ENCODE measurements at places on chromosomes 12 and 14.

- DNase-seq: no peak
These were observed 988 bp upstream of the TMEM263 start for GRCh38 chr12:106954462-106955376.

- DNase-seq: no peak
These were observed 2.1 kb upstream of the UBC start for GRCh38 chr12:124916374-124917134.

DNA sequence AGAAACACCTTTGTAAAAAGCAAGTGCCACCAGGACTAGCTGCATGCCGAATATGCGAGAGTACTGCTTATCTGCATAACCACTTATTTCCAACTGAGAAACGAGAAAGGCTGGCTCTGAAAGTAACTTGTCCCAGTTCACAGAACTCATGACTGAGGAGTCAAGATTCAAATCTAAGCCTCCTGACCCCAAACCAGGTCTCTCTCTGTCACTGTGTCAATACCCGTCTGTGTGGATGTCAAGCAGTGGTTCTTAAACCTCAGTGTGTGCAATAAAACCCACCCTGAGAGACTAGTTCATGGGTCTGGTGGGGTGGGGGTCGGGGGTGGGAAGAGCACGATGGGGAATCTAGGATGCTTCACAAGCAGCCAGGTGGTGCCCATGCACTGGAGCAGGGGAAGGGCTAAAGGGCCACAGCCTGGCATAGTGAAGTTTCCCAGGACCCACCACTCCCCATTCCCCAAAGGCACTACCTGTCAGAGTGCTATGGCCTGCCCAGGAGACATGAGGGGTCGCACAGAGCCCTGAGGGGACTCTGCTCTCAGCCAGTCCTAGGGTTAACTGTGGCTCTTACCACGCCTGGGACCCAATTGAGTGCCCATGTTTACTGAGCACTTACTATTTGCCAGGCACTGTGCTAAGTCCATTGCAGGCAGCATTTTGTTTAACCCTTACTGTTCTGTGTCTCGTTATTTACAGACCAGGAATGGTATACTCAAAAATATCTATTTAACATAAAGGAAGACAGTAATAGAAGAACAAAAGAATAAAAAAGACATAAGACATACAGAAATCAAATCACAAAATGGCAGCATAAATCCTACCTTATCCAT lies 33.4 kb upstream of the PNMA1 start:
- no peak for DNase-seq

GRCh38 chr12:92593734-92594402 lies 108.9 kb upstream of the PLEKHG7 start:
- peak; percentile 80 for DNase-seq

GRCh38 chr12:106599302-106599701 lies 16.5 kb downstream of the RFX4 start:
- DNase-seq: no peak

- DNase-seq: no peak
These were observed 58.5 kb upstream of the PLXNC1 start for GRCh38 chr12:94089891-94090290.

DNA sequence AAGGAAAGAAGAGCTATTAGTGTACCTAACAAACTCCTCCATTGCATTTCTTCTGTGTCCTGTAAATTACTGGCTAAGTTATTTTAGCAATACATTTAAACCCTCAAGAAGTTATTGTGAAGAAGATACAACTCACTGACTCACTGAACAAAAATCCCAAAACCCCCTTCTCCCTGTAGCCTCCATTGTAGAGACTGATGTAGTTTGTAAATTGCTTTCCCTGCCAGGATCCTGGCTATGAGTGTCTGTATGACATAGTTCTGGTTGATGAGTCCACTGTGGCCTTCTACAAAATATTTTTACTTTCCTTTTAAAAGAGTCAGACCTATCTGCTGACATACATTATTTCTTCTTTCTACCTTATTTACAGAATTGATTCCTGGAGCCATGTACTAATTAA lies 155.6 kb downstream of the SLC6A15 start:
- no peak for DNase-seq

DNA sequence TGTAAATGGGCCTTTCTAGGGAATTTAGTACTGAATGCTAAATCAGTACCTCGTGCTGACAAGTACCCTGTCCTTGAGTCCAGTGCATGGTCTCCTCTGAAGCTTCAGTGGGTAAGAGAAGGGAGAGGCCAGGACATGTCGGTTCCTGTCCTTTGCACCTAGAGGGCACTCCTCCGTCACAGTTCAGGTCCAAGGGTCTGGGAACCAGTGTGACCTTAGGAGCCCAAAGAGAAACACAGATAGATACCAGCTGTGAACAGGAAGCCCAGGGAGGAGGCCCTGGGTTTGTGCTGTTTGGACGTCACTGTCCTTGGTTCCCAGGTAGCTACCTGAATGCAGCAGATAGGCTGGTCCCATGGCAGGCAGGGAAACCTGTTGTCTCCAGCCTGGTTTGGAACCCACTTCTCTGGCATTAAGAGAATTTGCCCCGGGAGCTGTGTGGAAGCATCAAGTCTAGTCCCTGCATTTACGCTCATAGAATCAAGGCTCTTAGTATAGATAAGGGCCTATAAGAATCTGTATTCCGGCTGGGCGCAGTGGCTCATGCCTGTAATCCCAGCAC lies 3.9 kb upstream of the FGF23 start:
- DNase-seq: no peak

GRCh38 chr12:93856611-93857010 lies 179.4 kb downstream of the CRADD start:
- no peak for DNase-seq

GRCh38 chr12:6697584-6698351 lies 2.8 kb downstream of the PIANP start:
- DNase-seq: no peak

DNA sequence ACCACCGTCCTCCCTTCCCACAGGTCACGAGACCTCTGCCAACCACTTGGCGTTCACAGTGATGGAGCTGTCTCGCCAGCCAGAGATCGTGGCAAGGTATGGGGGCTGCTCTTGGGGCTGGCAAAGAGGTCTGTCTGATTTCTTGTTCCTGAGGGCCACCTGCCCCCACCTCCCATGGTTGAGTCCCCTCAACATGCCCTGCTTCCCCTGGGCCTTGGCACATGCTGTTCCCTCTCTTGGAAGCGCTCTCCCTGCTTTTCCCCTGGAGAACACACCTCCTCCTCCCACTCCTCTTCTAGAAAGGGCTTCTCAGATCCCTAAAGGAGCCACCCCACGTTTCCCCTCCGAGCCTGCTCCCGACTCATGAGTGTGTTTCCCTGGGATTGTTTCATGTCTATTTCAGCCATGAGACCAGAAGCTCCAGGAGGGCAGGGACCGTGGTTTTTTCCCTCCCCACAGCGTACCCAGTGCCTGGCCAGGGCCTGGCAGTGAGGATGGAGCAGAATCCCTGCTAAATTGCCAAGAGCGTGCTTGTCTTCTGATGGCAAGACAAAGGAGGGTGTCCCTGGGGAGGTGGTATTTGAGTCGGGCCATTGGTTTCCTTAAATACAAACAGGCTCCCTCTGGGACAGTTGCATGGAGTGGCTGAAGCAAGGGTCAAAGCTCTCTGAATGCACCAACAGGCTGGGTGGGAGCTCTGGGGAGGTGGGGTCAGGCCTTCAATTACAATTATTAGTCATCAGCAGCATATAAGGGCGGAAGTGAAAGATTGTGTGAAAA lies 34.1 kb downstream of the CYP46A1 start:
- DNase-seq: no peak

DNA sequence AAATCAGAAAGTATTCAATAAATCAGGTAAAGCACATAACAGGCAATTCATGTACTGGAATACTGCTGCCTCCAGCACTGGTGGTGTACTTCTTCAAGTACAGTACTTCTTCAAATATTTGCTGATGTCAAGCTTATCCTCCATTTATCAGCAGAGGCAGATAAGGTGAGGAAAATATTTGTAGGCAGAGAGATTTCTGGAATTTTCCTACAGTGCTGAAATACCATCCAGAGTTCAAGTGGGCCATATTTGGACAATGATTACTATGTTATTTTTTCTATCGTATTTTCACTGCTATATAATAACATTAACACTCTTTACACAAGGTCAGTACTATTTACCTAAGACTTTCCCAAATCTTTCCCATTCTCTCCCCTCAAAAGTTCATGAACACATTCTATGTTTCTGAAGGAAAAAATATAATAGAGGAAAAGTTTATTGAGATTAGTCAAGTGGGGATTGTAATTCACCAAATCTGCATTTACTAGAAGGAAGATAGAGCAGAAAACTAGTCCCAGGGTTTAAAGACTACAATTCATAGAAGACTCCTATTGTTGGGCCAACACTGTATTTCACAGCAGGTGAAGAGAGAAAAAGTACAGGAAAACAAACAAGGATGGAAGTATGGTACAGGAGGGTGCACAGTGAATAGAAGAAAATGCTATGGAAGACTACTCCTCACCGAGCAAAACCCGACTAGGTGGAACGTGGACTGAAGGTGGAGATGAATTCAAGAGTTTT lies 141.1 kb downstream of the PAWR start:
- no peak for DNase-seq

DNA sequence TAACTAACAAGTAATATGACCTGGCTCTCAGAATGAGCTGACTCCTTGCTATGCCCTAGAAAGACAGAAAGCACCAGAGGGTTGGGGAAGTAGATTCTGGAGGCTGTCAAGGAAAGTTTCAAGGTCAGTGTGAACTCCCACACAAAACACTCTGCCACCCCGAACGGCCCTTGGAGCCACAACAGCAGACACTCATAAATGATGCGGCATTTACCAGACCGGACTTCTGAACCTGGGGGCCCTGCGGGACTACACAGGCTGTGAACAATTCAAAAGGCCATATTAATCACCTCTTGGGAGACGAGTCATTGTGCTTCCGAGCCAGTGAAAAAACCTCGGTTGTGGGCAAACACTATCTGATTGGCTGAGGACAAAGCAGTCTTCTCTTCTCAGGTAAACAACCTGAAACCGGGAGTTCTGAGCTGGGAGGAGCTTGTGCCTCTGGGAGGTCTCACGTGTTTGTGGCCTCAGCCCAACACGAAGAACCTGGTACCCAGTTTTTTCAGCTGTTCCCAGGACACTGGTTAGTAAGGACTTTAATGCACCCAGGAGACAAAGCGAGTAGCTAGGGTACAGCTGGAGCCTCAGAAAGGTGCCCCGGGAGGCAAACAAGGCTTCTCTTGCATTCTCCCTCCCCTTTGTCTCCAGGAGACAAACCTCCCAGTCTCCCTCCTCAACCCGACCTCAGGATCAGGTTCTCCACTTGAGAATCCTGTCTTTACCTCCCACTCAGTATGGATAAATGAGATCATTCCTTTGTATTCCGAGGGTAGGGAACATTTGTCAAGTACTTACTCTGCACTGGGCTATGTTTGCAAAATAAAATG lies 35.3 kb downstream of the VWF start:
- DNase-seq: no peak

DNA sequence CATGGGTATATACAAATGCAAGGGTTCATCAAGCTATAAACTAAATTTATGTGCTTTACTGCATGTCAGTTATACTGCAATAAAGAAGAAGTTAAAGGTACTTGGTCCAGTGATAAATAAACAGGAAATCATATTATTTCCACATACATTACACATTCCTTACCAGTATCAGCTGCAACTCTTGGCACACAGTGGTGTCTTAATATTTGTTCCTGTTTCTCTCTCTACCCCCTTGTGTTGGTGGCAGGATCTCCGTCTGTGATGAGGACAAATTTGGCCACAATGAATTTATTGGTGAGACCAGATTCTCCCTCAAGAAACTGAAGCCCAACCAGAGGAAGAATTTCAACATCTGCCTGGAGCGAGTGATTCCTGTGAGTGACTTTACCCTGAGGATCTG lies 19.2 kb upstream of the OAS1 start:
- DNase-seq: no peak

GRCh38 chr12:53190108-53190729 lies 9.5 kb upstream of the CSAD start:
- no peak for DNase-seq

DNA sequence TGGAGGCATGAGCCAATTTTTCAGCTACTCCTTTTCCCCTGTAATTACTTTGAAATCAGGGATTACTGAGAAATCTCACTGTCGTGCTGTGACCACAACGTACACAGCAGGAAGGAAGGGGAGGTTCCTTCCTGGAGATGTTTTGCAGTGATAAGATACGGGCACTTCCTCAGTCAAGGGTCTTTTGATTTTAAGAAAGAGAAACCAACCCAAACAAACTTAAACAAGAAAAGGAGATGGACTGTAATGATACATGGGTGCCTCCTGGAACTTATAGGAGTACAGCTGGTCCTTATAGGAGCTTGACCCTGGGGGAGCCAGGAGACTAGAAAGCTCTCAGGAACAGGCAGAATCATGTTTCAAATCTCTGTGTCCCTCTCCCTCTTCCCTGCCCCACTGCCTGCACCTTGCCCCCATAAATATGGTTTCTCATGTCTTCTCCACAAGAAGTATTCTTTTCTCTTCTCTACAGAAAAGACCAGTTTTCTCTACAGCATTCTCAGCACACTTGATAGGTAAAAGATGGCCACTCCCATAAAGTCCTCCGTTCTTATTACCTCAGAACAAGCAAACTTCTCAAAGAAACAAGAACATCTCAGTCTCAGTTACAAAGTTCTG lies 281.1 kb upstream of the AMIGO2 start:
- DNase-seq: peak; percentile 31

GRCh38 chr14:77305696-77306095 lies 15.0 kb downstream of the POMT2 start:
- no peak for DNase-seq

DNA sequence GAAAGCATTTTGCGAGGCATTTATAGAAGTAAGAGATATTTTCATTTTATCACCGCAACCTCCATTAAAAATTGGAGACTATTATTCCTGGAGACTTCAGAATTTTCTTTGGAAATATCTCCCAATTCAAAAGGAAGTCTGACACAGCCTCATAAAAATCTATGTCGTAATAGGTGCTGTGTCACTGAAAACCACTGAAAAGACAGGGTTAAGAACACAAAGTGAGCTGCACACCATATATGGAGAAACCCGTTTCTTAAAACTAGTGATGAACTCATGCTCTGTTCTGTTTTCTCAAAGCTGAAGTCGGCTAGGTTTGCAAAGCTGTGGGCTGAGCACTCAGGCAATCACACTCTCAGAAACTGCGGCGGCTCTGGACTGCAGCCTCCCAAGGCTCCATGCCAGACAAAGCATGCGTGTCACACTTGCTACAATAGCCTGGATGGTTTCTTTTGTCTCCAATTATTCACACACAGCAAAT lies at the start of gene GLIPR1:
TSS of gene GLIPR1 (plus strand) at position 287 of the 481 bp plus-strand sequence. CDS start at position 413, 126 bp downstream.
- DNase-seq: peak; percentile 35

DNA sequence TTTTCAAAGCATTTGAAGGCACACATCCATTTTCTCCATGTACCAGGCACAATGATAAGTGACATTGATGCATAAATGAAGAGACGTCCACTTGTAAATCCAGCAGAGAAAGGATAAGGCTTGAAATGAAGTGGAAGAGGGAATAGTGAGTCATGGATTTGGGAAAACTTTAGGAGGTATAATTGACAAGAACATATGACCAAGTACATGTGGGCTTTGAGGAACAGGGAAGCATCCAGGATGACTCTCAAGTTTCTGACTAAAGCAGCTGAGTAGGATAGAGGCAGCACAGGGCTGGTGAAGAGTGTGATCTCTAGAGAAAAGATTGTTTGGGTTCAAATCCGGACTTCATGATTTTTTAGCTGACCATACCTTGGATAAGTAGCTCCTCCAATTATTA lies 43.6 kb upstream of the SYT1 start:
- DNase-seq: no peak
